Airway epithelial cell (primary cell): ENCODE measurements at places on chromosomes 1 and 21. TPM values are rescaled to one million over a fixed set of nuclear protein-coding genes. Genes with fewer than 3 reads are reported as not detected.

Gene ANGPTL7
- not detected in 2 replicates for total RNA-seq

Gene FCGR1A
- total RNA-seq = not detected in 2 replicates

Gene TSPAN2
- total RNA-seq = 0.14 and 0.28 TPM in 2 replicates

Gene CD1D
- 2.0 and 3.4 TPM in 2 replicates for total RNA-seq

Gene LCE3D
- total RNA-seq = 0.60 TPM in 1 of 2 replicates, not detected in the other
